Breast epithelium (tissue), 4 donors: ENCODE measurements at places on chromosomes 7 and 10.

GRCh38 chr10:15336211-15336610 lies 34.9 kb downstream of the FAM171A1 start:
- no peak for DNase-seq

DNA sequence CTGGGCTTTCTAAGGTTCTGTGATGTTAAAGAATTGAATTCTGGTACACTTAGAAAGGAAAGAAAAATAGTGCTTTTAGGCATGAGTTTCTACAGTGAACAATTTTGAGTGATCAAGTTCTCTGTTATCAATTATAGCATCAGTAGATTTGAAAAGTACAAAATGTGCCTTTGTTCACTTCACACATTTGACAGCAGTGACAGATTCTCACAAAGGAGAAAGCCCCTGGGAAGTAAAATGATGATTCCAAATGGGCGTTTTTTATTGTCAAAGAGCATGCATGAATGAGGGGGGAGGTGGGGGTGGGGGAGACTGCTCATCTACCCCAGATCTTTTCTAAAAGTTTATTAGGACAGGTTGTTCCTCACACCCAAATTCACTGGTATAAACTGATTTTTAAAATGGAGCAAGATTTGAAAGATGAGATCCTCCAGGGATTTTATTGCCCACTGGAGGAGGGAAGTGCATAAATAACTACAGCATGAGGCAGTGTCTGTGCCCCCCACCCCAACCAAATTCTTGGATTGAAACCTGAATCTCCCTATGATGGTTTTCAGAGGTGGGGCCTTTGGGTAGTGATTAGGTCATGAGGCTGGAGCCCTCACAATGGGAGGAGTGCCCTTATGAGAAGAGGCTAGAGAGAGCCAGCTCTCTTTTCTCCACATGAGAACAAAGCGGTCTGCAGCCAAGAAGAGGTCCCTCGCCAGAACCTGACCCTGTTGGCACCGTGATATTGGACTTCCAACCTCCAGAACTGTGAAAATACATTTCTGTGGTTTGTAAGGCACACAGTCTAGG lies 79.5 kb downstream of the AOAH start:
- no peak for DNase-seq

DNA sequence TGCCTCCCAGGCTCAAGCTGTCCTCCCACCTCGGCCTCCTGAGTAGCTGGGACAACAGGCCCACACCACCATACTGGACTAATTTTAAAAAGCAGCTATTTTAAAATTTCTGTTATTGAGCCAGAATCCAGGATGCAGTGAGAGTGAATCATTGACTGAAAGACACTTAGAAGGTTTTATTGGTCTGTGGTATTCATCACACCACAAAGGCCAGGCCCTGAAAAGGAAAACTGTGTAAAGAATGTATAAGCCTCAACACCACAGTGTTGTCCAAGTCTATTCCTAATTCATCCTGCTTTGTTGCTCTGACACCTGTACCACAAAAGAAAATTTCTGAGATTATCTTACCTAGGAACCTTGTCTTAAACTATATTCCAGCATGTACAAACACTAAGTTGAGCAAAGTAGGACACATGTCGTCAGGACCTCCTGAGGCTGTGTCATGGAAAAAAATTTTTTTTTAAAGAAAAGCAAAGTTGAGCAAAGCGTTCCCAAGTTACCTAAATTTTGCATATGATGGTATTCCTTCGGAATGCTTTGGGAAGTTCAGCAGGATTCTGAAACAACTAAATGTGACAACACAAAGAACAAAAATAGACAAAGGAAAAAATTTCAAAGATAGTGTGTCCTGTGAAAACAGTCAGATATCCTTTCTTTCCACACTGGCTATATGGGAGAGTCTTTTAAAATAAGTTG lies 129.6 kb upstream of the MKLN1 start:
- no peak for DNase-seq

GRCh38 chr7:114941692-114942091 lies 19.8 kb downstream of the MDFIC start:
- DNase-seq = no peak

GRCh38 chr7:952548-953441 lies 1.7 kb downstream of the ADAP1 start:
- DNase-seq = peak; percentile 38

GRCh38 chr10:67110286-67110685 lies 184.4 kb downstream of the LRRTM3 start:
- no peak for DNase-seq

GRCh38 chr10:87619705-87620104 lies 40.0 kb upstream of the PAPSS2 start:
- DNase-seq = no peak

DNA sequence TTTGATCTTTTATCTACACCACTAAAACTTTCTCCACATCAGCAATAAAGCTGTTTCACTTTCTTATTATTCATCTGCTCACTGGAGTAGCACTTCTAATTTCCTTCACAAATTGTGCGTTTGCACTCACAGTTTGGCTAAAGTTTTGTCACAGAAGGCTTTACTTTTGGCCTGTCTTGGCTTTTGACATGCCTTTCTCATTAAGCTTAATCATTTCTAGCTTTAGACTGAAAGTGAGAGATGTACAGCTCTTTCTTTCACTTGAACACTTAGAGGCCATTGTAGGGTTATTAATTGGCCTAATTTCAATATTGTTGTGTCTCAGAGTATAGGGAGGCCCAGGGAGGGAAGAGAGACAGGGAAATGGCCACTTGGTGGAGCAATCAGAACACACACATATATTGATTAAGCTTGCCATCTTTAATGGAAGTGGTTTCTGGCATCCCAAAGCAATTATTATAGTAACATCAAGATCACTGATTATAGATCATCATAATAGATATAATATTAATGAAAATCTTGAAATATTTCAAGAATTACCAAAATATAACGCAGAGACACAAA lies 512.5 kb downstream of the ETV1 start:
- DNase-seq = no peak

DNA sequence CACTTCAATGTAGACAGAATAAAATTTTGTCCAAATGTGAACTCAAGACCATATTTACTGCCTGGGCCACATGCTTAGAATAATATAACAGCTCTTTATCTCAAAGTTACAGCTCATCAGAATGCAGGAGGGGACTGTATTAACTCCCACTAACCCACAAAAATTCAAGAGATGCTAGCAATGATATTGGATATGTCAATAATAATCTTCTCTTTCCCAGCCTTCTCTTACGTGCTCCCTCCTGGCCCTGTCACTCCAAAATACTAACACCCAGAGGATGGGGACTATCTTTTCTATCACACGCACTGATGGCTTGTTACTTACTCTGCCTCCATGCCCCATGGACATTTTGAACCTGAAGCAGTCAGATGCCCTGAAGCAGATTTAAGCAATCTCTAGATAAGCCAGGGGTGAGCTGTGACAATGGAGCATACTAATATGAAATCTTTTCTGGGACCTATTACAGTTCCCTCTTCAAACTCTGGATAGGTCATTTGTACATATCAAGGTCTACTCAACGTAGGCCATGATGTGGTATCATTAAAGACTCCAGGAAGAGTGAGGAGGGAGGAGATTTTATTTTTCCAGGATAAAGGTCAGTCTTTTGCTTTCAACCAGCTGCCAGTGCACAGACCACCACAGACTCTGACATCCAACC lies 803.0 kb downstream of the GRM8 start:
- no peak for DNase-seq

GRCh38 chr10:122338609-122339441 lies 35.7 kb upstream of the PLEKHA1 start:
- DNase-seq = no peak

- no peak for DNase-seq
Measured at GRCh38 chr10:96826438-96826837, 5.7 kb upstream of the LCOR start.

- DNase-seq = no peak
Measured at GRCh38 chr10:113087165-113088029, 137.3 kb downstream of the TCF7L2 start.
